ENCODE measurements at places on chromosomes 5 and 9.

GRCh38 chr5:91252916-91253315, 130.2 kb downstream of the ARRDC3 start:
- no peak for DNase-seq

DNA sequence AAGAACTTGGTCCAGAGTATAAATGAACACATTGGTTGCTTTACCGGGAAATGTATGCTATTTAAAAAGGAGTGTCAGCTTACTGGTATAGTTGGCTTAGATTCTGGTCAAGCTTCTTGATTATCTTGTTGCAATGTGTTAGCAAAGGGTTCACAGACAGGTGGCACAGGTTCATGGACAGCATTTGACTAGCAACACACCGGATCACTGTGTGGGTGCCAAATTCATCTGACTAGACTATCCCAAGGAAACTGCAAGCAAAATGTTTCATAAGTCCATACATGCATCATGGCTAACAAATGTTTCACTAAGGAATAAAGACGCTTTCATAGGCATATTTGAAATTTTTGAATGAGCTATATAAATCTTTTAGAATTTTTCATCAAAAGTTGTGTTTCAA, 274.1 kb downstream of the PLK2 start:
- no peak for DNase-seq

GRCh38 chr5:24804221-24804681, 159.5 kb upstream of the CDH10 start:
- DNase-seq = no peak

- DNase-seq = no peak
Observed at GRCh38 chr9:133579601-133580418, 29.4 kb downstream of the FAM163B start.

- DNase-seq = peak; percentile 44
Observed at GRCh38 chr5:103262422-103262871, 3.9 kb downstream of the MACIR start.

GRCh38 chr5:16617274-16617968, 624 bp upstream of the RETREG1 start:
- no peak for DNase-seq

GRCh38 chr5:156259618-156260017, 67.3 kb upstream of the SGCD start:
- no peak for DNase-seq

GRCh38 chr5:136808756-136809155, 443.4 kb upstream of the TRPC7 start:
- no peak for DNase-seq

GRCh38 chr5:54180630-54181031, 129.7 kb downstream of the ARL15 start:
- DNase-seq = peak; percentile 25

- DNase-seq = no peak
Observed at GRCh38 chr9:12796601-12797000, 21.8 kb downstream of the LURAP1L start.

DNA sequence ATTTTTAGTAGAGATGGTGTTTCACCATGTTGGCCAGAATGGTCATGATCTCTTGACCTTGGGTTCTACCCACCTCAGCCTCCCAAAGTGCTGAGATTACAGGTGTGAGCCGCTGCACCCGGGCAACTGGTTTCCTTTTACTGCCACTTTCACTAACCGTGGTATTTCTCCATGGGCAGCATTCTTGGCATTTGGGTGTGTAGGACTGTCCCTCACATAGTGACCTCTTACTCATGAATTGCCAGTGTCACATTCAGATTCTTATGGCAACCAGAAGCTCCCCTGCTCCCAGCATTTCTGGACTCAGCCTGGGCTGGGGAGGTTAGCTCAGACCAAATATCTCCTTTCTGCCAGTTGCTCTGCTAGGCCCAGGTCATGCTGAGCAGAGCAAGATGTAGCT, 50.1 kb downstream of the FOXI1 start:
- DNase-seq = no peak

GRCh38 chr5:36605241-36605640, 1.2 kb upstream of the SLC1A3 start:
- no peak for DNase-seq

- DNase-seq = no peak
Observed at GRCh38 chr5:128763321-128763720, 202.0 kb upstream of the SLC27A6 start.

- no peak for DNase-seq
Observed at GRCh38 chr9:121650217-121651007, 1.0 kb upstream of the DAB2IP start.

- no peak for DNase-seq
Observed at GRCh38 chr5:147576646-147577535, 67.0 kb upstream of the DPYSL3 start.

GRCh38 chr9:6051511-6051950, 36.1 kb upstream of the RANBP6 start:
- DNase-seq = no peak

- DNase-seq = no peak
Observed at GRCh38 chr5:87081511-87082372, 185.9 kb upstream of the RASA1 start.

DNA sequence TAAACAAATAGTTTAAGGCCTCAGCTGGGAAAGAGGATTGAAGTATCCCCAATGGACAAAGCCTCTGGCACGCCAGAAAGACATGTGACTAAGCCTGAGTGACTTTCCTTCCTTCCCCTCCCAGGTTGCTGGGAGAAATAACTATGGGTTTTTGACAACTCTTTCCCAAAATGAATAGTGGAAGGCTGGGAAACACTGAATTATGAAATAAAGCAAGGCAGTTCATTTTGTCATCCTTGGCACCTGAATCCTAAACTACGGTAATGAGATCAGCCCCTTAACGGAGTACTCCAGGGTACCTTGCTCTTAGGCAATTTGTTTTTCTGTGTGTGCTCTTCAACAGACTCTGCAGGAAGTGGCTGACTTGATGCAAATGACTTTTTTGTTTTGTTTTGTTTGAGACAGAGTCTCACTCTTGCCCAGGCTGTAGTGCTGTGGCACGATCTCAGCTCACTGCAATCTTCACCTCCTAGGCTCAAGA, 75.2 kb downstream of the LMNB1 start:
- no peak for DNase-seq

GRCh38 chr5:67699560-67699959, 503.0 kb upstream of the CD180 start:
- no peak for DNase-seq

DNA sequence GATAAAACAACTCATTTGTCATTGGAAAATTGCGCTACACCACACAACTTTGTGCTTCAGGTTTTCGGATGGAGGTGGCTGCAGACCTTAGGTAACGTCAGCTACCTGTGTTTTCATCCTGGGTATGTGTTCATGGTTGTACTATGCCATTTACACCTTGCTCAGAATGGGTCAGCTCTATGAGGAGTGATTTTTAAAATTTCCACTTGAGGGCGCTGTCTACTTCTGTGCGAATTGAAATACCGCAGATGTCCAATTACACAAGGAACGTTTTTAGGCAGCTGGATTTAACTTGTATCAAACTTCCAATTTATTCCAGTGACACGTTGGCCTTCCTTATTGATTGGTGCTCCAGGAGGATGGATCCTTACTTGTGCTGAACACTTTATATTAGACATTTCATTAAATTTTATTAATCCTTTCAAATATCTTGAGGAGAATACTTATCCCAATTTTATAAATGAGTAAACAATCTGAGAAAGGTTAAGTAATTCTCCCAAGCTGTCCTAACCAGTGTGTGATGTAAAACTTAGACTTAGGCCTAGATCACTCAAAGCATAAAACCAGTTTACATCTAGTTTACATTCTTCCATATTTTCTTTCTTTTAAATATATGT, 23.4 kb downstream of the DMRTA1 start:
- DNase-seq = no peak

GRCh38 chr5:33631139-33631538, 190.4 kb downstream of the TARS1 start:
- no peak for DNase-seq

DNA sequence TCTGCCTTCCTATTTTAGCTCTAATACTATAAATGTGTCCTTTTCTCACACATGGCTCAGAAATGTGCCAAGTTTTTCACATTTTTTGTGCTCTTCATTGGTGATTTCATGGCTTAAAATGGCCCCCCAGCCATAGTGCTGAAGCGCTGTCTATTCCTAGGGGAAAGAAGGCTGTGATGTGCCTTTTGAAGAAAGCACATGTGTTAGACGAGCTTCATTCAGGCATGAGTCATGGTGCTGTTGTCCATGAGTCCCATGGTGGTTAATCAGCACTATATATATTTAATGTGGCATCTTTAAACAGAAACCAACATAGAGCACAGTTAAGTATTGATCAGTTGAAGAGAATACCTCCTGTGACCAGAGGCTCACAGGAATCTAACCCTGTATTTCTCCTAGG, 55.8 kb downstream of the PDE8B start:
- DNase-seq = no peak

DNA sequence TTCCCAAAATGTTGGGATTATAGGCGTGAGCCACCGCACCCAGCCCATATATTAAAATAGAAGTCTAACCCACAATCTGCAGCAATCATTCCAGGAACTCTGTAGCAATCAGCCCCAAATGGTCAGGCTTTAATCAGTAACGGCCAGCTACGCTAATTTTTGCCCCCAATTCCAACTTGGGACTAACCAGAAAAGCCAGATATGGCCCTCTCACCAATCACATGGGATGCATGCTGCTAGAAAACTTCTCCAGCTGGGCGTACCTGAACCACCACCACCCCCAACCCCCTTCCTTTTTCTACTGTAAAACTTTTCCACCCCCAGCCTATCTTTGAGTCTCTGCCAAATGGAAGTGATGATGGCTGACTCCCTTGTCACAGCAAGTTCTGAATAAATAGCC, 4.1 kb downstream of the SUSD1 start:
- no peak for DNase-seq

- no peak for DNase-seq
Observed at GRCh38 chr9:121528642-121529041, 29.0 kb upstream of the GGTA1 start.

- no peak for DNase-seq
Observed at GRCh38 chr9:80720579-80720978, 968.8 kb downstream of the TLE1 start.

DNA sequence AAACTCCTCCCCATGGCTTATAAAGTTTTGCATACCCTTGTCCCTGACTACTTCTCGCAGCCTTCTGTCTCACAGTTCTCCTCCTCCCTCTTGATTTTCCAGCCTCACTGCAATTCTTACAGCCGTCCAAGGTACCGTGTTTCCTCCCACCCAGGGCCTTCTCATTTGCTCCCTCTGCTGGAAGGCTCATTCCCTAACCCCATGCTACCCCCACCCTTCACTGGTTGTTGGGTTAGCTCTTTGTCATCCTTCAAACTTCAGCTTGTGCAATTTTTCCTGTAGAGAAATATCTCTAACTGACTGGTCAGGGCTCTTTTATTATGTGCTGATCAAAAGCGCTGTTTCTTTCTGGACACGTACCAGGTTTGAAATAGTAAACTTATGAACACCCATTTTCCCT, 329.2 kb downstream of the EBF1 start:
- DNase-seq = no peak

GRCh38 chr9:95605101-95605500, 88.3 kb upstream of the PTCH1 start:
- DNase-seq = no peak

- DNase-seq = peak; percentile 57
Observed at GRCh38 chr5:13985731-13986418, 41.4 kb upstream of the DNAH5 start.

DNA sequence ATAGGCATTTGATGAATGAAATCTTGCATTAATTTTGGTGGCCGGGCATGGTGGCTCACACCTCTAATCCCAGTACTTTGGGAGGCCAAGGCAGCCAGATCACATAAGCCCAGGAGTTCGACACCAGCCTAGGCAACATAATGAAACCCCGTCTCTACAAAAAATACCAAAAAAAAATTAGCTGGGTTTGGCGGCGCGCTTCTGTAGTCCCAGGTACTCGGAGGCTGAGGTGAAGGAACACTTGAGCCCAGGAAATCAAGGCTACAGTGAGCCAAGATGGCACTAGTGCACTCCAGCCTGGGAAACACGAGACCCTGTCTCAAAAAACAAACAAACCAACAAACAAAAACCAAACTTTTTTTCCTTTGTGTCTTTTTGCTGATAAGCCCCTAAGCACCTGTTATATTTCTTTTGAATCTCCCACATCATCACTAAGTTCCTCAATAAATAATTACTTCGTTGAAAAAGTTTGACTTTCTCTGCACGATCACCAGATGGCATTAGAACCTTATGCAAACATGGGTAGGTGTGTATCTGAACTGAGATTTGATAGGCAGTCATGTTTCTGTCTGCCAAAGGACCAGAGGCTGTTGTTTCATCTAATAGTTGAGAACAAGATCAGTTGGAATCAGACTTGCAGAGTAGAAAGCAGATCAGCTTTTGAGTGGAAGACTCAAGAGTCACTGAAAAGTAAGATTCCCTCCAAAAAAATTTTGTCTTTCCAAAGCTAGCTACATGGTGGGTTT, 5.5 kb upstream of the MATR3 start:
- DNase-seq = no peak

GRCh38 chr9:92429836-92430235, 5.6 kb upstream of the OMD start:
- DNase-seq = no peak

DNA sequence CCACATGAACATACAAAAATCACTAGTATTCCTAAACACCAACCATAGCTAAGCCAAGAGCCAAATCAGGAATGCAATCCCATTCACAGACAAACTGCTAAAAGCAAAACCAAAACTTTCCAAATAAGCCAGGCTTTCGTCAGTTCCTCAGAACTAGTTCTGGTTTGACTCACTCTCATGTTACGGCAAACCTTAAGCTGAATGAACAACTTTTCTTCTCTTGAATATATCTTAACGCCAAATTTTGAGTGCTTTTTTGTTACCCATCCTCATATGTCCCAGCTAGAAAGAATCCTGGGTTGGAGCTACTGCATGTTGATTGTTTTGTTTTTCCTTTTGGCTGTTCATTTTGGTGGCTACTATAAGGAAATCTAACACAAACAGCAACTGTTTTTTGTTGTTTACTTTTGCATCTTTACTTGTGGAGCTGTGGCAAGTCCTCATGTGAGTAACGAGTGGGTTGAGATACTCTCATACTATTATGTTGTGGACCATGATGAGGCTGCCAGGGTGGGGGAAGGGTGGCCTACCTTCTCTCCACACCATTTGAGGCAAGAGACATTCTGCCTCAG, at the start of gene PDCD1LG2:
PDCD1LG2 (plus strand) TSS at position 172 of the 572 bp plus-strand sequence. CDS start 12,016 bp downstream, outside the sequence.
- peak; percentile 46 for DNase-seq

- no peak for DNase-seq
Observed at GRCh38 chr5:6435356-6435755, 13.3 kb upstream of the UBE2QL1 start.

- peak; percentile 77 for DNase-seq
Observed at GRCh38 chr9:95092262-95093072, 225.0 kb downstream of the FANCC start.

DNA sequence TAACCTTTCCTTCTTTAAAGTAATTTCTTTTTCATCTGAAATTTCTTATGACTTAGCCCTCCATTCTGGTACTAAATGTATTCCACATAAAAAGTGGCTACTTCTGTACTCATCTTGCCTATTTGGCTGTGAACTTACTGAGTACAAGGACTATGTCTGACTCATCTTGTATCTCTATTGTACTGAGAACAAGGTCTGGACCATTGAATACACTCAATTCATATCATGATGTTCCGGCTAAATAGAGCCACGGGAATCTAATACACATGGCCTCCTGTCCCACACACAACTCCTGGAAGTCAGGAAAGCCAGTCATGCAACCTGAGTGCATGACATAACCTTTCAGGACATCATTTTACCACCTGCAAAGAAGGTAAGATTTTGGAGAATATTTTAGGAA, 203.9 kb downstream of the PLK2 start:
- DNase-seq = no peak

- DNase-seq = no peak
Observed at GRCh38 chr5:160699301-160699700, 152.7 kb downstream of the ATP10B start.

- DNase-seq = no peak
Observed at GRCh38 chr9:18821788-18822187, 211.2 kb downstream of the SAXO1 start.

GRCh38 chr9:134408389-134408788, 82.1 kb downstream of the RXRA start:
- no peak for DNase-seq

All from AG09309 (cell line).